ENCODE measurements at places on chromosomes 3 and 15.

DNA sequence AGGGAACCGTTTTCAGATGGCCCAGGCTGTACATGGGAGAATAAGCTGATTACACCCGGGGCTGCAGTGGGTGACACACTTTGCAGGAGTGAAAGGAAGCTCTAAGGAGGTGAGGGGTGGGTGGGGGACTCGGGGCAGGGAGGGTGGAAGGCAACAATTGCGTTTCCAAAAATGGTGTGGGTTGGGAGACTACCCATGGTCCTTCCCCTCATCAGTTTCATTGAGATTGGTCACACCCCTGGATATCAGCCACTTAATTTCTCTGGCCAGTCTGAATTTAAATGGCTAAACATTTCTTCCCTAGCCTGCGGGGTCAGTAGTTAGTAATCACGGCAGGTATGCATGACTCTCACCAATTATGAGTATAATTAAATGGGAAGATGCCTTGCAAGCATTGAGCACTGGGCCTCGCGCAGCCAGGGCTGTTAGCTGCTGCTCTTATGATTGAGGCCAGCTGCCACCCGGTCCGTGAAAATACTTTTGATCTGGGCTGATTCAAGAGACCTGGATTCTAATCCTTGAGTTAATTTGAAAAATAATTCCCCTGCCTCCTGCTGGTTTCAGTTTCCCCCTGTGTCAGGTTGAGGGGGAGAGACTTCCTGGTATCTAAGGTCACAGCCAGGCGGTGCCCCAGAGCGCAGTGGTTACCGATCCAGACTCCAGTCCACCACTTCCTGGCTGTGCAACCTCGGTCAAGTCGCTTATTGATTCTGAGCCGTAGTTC lies 23.3 kb downstream of the SLC6A6 start:
- DNase-seq, result no peak

- no peak for DNase-seq
Observed at GRCh38 chr3:142278451-142278850, 53.1 kb upstream of the GK5 start.

DNA sequence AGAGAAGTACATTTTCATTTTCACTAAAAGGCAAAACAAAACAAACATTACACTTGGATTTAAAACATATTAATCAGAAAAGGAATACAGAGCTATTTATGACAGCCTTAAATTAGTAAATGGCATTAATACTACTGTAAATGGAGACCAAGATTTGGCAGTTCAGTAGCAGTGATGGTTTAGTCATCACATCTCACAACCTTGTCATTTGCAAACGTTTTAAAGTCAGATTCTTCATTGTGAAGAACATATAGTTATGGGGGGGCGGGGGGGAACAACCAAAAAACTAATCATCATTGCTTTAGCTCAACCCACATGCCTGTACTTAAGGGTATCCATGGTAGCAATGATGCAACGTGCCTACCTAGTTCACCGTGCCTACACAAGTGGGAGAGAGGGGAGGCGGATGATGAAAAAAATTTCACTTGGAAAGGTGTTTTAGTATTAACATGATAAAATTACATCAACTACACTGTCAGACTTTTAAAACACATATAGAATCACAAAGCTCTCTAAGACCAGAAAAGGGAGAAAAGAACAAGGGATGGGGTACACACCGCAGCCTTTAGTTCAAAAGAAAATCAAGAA lies 40.1 kb downstream of the DLG1 start:
- DNase-seq, result no peak

GRCh38 chr3:47065681-47066080 lies 86.2 kb downstream of the NBEAL2 start:
- no peak for DNase-seq

DNA sequence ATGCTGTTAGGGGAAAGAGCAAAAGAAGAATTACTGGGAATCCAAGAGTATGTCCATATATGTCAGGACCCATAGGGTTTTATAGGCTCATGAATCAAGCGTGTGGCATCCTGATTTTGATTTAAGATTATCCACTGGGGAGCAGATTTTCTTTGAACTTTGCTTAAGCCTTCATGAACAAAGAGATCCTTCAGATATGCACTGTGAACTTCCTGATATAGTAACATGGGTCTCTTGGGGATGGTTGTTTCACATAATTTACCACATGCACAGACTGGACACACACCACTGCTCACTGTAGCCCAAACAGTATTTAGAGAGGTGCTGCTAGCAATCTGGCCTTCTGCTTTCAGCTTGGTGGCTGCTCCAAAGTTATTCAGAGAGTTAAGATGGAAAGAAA lies 200.9 kb upstream of the ZPLD1 start:
- no peak for DNase-seq

GRCh38 chr15:57527382-57528091 lies 64.2 kb upstream of the MYZAP start:
- DNase-seq, result no peak

GRCh38 chr15:70378126-70379031 lies 280.7 kb upstream of the TLE3 start:
- no peak for DNase-seq

GRCh38 chr3:45690336-45691035 lies 1.3 kb downstream of the SACM1L start:
- no peak for DNase-seq

- DNase-seq, result no peak
Observed at GRCh38 chr3:136979684-136980083, 21.9 kb downstream of the IL20RB start.

GRCh38 chr3:23629181-23629894 lies 176.4 kb upstream of the UBE2E1 start:
- no peak for DNase-seq

DNA sequence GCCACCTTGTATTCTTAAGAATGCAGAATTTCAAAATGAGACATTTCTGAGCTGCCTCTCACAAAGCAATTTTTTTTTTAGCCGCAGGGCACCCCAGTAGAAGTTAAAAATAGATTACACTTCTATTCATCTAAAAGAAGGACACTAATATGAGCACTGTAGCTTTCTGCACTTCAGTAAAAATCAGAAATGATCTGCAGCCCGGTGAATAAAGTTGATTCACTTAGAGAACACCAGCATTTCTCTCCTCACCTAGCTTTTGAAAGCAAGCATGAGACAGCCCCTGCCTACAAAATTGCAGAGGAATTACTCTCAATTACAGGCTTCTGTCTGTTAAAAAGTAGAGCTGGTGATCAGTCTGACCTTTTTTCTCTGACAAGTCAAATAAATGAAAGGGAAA lies 1062.4 kb downstream of the FHIT start:
- DNase-seq, result no peak

DNA sequence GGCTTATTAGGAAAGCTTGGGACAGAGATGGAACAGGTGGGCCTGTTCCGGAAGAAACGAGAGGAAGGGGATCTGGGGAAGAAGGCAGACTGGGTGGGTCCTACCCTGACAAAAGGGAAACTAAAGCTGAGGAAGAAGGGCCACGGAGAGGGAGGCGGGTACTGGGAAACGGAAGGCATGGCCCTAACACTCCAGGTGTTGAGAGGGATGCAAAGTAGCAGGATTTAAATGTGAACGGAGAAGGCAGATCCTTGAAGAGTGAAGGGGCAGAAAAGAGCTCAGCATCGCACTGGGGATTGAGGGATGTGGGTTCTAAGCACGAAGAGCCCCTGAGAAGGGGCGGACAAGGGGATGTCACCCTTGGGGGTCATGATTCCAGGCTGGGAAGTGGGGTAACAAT lies 735 bp downstream of the STIMATE start:
- no peak for DNase-seq

DNA sequence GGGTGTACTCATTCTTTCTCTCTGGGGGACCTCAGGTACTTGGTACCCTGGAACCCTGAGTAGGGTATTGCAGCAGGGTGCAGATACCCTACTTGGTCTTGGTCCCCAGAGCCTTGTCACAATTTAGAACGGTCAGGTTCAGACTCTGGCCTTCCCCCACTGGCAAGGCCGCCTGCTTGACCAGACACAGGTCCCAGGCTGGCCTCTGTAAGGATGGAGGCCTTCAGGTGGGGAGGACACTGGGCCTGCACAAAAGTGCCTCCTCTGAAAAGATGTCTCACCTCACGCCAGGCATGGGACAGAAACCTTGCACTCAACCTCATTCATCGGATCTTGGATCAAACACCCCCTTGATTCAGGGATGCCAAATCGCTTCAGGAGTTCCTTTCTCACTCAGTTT lies 158.4 kb downstream of the KLF13 start:
- no peak for DNase-seq

All from effector CD8-positive, alpha-beta T cell (primary cell).